NCI-H446 treated with DMSO at 0.1 percent for 48 hours (cell line): ENCODE measurements at places on chromosomes 13 and 19.

DNA sequence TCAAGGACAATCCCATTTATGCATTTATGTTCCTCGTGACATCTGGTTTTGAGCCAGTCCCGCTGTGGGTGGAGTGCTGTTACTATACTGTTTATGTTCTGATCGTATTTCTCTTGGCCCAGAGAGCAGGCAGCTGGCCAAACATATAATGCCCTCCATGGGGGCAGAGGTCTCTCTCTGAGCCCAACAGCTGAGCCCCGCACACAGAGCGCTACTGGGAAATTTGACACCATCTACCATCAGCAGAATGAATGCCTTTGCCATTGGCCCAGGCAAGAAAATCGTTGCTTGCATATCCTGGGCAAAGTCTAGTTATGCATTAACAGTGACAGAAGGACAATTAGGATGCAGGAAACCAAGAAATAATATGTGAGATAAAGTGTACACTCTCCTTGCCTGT is 126.8 kb upstream of the CACNA1A start:
- DNase-seq = peak; percentile 43

DNA sequence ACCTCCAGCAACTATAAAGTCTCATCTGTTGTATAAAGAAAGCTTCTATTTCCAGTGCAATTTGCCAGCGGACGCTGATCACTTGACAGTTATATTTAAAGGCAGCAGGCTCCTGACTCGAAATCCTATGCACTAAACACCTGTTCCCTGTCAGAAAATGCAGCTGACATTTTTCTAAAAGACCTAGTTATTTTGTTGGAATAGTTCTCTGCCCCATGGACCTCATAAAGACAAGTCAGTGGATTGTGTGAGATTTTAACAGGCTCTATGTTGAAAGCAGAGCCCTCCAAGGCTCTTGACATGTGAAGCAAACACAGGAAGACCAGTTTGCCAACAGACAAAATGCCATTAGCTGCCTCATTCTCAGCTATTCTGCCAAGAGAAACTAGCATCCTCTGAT is 304.7 kb upstream of the KLF12 start:
- no peak for DNase-seq

DNA sequence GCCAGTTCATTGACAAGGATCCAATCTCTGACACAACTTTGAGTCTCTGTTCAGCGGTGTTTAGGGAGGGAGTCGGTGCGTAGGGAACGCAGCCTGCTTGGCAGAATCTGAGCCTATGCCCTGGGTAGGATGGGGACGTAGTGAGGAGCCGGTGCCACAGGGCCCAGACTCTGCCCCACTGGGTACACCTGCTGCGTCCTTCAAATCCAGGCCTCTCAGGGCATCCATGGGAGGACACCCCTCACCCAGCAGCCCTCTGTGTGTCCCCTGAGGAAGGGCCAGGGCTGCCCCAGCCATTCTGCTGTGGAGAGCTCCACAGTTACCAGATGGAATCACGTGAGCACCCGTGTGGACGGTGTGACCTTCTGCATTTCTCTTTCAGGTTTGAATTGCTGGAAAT is 133.2 kb upstream of the MCF2L start:
- DNase-seq = no peak

- no peak for DNase-seq
These were observed 94.6 kb downstream of the CCNA1 start for GRCh38 chr13:36526897-36527296.

DNA sequence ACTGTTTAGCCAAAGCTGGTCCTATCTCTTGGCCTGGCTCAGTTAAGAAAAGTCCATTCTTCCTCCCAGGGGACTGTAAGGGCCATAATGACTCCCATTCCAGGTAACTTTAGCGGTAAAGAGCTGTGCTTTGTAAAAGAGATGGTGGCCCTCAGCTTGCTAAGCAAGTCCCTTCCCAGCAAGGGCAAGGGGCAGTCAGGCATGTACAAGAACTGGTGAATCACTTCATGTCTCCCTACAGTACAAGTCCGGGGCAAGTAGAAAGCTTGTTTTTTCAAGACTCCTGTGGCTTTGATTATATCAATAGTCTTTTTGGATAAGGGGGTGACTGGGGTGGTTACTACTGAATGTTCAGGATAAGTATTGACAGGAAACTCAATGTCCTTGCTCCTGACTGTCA is 88.9 kb downstream of the SLC25A15 start:
- no peak for DNase-seq

DNA sequence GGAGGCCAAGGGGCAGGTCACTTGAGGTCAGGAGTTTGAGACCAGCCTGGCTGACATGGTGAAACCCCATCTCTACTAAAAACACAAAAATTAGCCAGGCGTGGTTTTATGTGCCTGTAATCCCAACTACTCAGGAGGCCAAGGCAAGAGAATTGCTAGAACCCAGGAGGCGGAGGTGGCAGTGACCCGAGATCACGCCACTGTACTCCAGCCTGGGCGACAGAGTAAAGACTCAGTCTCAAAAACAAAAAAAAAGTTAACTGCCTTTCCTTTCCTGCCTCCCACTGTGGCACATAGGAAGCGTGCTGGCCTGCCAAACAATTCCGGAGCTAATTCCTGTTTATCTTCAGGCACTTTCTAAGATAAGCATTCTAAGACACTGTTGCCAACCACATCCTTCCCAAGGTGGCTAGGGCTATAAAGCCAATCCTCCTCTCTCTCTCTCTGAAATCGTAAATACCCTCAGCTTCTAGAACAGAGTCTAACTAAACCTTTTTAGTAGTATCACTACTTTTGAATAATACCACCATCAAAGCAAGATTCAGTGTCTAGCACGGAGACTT is 21.6 kb downstream of the SLC25A30 start:
- DNase-seq = no peak

- no peak for DNase-seq
These were observed 9.8 kb downstream of the LILRB2 start for GRCh38 chr19:54271106-54271505.

DNA sequence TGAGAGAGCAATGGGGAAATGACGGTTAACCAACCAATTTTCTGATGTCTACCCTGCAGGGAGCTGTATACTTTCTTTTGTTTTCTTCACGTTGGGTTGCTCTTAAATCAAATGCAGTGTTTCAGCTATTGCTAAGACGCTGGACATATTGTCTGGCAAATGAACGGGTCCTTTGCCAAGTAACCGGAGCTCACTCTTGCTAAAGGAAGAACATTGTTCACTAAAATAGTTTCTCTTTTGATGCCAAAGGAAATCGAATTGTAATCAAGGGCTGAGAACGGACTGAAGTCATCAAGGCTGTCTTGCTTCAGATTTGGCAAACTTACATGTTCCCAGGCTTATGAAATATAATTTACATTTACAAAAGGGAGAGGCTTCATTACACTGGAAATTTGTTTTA is 142.3 kb upstream of the ARGLU1 start:
- DNase-seq = no peak

DNA sequence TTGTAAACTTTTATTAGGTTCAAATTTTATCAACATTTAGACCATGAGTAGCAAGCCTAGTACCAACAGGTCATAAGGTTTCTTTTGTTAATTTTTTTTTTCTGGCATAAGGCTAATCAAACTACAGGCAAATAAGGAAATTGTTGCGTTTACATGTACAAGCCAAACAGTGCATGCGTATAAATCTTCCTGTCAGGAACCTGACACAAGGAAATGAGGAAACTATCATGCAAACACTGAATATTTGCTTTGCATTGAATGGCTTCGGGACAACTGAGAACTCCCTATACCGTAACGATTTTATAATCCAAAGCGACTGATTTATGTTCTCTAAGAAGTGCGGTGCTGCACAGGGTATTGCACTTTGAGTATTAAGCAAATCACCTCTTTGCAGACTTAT is 133.0 kb upstream of the TRPC4 start:
- no peak for DNase-seq

GRCh38 chr19:19533841-19534240 is 4.2 kb upstream of the CILP2 start:
- no peak for DNase-seq

DNA sequence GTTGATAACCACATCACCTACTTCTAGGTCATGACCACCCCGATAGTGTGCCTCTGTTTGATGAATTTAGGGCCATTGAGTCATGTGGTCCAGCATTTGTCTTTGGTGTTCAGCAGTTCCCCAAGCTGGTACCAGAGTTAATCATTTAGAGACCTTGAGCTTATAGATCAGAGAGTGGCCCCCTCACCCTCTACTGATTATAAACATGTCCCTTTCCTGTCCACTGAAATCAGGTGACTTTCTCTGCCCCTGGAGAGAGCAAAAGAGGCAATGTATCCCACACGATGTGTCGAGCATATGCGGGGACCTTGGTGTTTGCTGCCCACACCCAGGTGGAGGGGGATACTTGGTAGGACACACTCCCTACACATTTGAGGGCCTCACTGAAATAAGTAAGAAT is 46.3 kb downstream of the C13orf42 start:
- DNase-seq = no peak

DNA sequence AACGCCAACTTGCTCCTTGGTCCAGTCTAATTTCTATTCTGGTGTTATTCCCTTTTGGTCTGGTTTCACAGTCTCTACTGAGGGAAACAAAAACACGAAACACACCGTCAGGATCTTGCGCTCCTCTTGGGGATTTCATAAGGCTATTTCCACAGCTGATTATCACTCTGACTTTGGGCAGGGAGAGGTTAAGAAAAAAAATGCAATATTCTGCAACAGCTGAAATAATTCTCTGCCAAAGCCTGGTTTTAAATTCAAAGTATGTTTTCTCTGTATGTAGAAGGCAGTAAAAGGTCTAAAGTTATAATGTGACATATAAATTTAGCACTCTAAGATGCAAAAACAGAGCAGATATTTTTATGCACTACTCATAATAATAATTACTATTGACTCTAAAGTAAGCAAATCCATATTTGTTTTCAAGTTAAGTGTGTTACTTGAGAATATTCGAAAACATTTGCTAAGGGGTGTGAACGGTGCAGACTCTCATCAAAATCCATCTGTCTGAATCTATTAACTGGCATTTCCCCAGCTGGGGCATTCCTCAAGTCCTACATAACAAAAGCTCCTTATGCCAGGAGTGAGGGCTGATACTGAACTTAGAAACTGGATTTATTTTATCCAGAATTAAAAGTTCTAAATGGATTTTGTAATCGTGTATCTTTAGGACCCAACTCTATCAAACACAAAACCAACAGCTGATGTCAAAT is 38.4 kb upstream of the STARD13 start:
- DNase-seq = peak; percentile 37

GRCh38 chr19:416416-416815 is 7.5 kb upstream of the C2CD4C start:
- DNase-seq = no peak

DNA sequence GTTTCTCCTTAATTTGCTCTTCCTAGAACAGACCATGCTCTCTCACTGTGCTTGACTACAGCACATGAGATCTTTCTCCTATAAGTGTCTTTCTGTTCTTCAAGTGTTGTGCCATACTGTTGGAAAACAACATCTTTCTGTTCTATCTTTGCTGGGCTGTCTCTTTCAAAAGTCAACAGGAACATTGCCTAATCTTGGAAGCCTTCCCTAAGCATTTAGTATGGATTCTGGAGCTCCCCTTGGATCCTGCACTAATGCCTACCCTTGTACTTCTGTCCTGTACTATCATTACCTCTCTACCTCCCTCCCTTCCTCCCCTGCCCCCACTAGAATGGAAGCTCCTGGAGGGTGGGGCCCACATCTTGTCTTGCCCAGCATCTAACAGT is 26.8 kb downstream of the STARD13 start:
- DNase-seq = no peak

DNA sequence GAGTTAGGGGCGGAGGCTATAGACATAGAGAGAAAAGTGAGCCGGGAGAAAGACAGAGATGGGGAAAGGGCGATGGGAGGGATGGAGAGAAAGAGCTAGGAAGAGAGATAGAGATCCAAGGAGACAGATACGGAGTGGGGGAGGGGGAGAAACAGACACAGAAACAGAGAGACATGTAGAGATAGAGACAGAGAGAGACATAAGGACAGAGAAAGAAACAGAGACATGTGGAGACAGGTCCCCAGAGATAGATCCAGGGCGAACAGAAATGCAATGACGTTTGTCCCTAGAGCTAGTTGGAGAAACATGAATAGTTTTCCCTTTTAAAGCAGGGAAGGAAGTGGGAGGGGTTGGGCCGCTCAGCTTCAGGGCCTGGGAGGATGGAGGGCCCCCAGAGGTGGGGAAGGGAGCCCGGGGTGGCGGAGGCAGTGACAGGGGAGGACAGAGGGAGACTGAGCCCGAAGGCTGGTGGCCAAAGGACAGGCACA is 4.6 kb downstream of the PPP1R14A start:
- DNase-seq = no peak

DNA sequence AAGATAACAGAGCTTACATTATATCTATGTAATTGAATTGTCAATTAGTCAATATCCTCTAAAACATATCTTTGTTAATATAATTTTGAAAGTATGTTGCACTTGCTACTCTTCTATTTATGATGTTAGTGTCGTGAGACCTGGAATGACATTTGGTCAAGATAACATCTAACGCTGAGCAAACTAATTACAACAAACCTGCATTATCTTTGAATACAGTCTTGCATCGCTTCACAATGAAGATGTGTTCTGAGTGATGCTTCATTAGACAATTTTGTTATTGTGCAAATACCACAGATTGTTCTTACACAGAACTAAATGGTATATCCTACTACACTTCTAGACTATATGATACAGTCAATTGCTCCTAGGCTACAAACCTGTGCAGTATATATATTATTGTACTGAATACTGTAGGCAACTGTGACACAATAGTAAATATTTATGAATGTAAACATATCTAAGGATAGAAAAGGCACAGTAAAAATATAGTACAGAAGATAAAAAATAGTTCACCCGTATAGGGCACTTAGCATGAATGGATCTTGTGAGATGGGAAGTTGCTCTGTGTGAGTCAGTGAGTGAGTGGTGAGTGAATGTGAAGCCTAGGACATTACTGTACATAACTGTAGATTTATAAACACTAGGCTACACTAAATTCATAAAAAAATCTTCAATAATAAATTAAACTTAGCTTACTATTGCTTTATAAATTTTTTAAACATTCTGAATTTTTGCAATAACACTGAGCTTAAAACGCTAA is 1773.8 kb downstream of the PCDH9 start:
- no peak for DNase-seq

GRCh38 chr13:96428911-96429310 is 339.0 kb downstream of the HS6ST3 start:
- no peak for DNase-seq

DNA sequence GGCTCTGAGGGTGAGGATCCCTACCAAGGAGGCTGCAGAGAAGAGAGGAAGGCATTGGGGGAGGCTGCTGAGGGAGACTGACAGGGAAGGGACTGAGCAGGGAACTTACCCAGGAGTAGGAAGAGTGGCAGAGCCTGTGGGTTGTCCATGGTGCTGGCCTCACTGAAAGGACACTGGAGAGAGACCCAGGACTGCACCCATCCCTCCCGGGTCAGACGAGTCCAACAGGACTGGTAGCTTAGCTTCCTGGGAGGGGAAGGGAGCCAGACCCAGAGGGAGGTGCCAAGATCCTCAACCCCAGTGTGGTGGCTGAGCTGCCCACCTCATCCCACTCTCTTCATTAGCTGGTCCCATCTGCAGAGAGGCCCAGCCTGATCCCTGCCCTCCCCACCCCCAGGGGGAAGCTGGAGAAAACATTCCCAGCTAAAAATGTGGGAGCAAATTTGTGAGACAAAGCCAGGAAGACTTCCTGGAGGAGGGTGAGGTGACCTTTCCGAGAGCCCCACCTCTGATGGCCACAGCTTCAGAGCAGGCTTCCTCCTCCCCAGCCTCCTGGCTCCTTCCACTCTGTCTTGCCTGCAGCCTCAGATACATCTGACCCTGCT is at the start of gene VSIG10L:
TSS of gene VSIG10L (minus strand) at position 164 of the 605 bp plus-strand sequence. CDS start at position 149, 15 bp downstream.
- DNase-seq = no peak
